A549 treated with RU486 at 1 μM for 4 hours (cell line): ENCODE measurements at places on chromosomes 11 and 22. TPM values are rescaled to one million over a fixed set of nuclear protein-coding genes. Genes with fewer than 3 reads are reported as not detected.

Gene OR52I1
- total RNA-seq: not detected in 5 replicates

Gene ACRV1
- not detected in 5 replicates for total RNA-seq

Gene TCF20
- 13.6 to 15.1 TPM (median 14.7 TPM) in 5 replicates for total RNA-seq

Gene DBX1
- total RNA-seq: not detected in 5 replicates

Gene GSTT2B
- 0.23 to 0.56 TPM (median 0.43 TPM) in 4 of 5 replicates, not detected in the other for total RNA-seq

Gene GP1BB
- 0.58 to 1.7 TPM (median 1.3 TPM) in 5 replicates for total RNA-seq

Gene DNAJB7
- not detected in 5 replicates for total RNA-seq

Gene B4GALNT4
- 11.0 to 22.7 TPM (median 15.6 TPM) in 5 replicates for total RNA-seq

Gene TCN1
- total RNA-seq: 0.15 to 0.50 TPM (median 0.43 TPM) in 5 replicates

Gene ACR
- 0.25 TPM in 1 of 5 replicates, not detected in the others for total RNA-seq

Gene SSH3
- total RNA-seq: 14.9 to 26.6 TPM (median 24.6 TPM) in 5 replicates

Gene TTC28
- total RNA-seq: 1.5 to 4.0 TPM (median 2.7 TPM) in 5 replicates
